Epithelial cell of proximal tubule (primary cell): ENCODE measurements at places on chromosomes 5 and 9. TPM values are rescaled to one million over a fixed set of nuclear protein-coding genes. Genes with fewer than 3 reads are reported as not detected.

DNA sequence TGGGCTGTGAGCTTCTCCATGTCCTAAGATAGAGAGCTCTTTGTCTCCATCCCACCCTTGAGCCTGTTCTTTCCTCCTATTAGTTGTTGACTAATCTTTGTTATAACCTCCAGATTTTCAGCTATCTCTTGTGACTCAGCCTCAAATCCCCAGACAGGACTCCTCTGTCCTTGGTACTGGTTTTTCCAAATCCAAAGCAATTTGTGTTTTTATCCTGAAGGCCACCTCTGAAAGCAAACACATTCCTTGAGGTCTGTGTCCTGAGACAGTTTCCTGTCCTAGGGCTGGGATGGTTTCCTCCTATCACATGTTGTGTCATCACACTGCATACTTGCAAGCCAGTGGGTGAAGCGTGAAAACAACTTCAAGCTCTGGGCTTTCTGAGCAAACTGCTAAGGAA lies 8.5 kb downstream of the TNC start:
- DNase-seq = peak; percentile 97

- no peak for DNase-seq
Measured at GRCh38 chr9:124743686-124744348, 27.3 kb downstream of the NR6A1 start.

DNA sequence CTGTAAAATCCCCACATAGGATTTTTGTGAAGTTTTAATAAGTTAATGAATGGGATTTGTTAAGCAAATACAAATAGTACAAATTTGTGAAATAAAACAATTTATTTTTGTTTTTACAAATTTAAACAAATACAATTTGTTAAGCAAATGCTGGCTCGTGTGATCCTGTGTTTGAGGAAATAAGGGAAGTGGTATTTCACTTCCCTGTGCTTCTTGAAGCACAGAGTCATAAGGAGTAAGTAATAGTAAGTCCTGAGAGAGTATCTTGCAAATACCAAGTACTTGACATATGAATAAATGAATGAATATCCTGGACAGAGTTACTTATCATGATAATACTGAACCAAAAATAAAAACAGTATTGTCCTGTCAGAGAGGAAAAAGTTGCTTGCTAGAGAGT lies 9.1 kb downstream of the SMIM3 start:
- no peak for DNase-seq

- DNase-seq = no peak
Measured at GRCh38 chr5:181258576-181258975, 2.4 kb downstream of the TRIM52 start.

- no peak for DNase-seq
Measured at GRCh38 chr5:71633255-71634155, 46.4 kb downstream of the MCCC2 start.

GRCh38 chr9:133037775-133038515 lies 7.1 kb downstream of the GTF3C5 start:
- no peak for DNase-seq

DNA sequence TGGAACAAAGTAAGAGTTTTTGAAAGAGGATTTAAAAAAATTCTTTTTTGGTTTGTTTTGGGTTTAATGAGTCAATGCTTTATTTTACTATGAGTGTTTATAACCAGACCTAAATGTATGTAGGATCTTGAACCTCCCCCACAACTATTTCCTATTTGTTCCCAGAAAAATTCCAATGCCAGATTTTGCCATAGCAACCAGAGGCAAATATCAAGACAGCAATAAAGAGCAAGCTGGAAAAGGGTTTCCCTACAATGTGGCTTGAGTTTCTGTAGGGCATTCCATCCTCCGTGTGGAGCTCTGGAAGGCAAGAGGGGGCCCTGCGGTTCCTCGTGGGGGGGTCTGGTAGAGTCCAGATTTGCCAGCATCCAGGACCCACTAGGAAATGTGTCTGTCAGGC lies 27.8 kb upstream of the GDNF start:
- no peak for DNase-seq

- no peak for DNase-seq
Measured at GRCh38 chr9:129282272-129282671, 104.2 kb upstream of the IER5L start.

- DNase-seq = no peak
Measured at GRCh38 chr9:72509635-72510034, 11.8 kb upstream of the TMC1 start.

DNA sequence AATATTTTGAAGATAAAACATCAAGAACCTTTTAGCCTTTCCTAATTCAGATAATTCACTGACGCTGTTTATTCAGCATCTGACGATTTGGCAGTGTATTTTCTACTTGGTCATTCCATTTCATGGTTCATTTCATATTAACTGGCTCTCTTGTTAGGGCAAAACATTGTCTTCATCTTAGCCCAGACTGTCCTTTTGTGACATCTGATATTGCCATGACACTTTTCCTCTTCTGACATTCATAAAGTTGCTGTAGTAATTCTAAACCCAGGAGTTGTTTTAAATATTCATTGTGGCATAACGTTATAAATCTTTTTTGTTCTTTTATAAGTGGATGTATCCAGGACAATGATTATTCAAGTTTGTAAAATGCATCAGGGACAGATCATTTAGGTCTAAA lies 1.8 kb downstream of the SCAMP1 start:
- peak; percentile 38 for DNase-seq

- DNase-seq = no peak
Measured at GRCh38 chr9:129333617-129334104, 155.6 kb upstream of the IER5L start.

GRCh38 chr5:167582283-167582682 lies 709.2 kb upstream of the WWC1 start:
- no peak for DNase-seq

- DNase-seq = no peak
Measured at GRCh38 chr9:70589571-70590314, 175.3 kb upstream of the KLF9 start.

- DNase-seq = no peak
Measured at GRCh38 chr5:82417776-82418607, 139.8 kb upstream of the RPS23 start.

The SH3GL2 gene
- 0.87 and 3.4 TPM in 2 replicates for total RNA-seq

The NIM1K gene
- 0.75 TPM in 1 of 2 replicates, not detected in the other for total RNA-seq

The CCDC183 gene
- total RNA-seq = 0.06 TPM in 1 of 2 replicates, not detected in the other

The AGXT2 gene
- total RNA-seq = not detected in 2 replicates

The TTC39B gene
- 3.8 and 5.2 TPM in 2 replicates for total RNA-seq

The B4GALT1 gene
- total RNA-seq = 44.5 and 60.7 TPM in 2 replicates

The TAF11L10 gene
- not detected in 2 replicates for total RNA-seq

The CLTA gene
- total RNA-seq = 423 and 461 TPM in 2 replicates

The CLIC3 gene
- total RNA-seq = 2.2 and 2.4 TPM in 2 replicates

The NR5A1 gene
- total RNA-seq = not detected in 2 replicates
